ENCODE measurements at places on chromosomes 6 and 20.

- no peak for DNase-seq
These were observed 67.4 kb downstream of the TMEM170B start for GRCh38 chr6:11604836-11605506.

- peak; percentile 84 for DNase-seq
These were observed 582.4 kb downstream of the PHF3 start for GRCh38 chr6:64217721-64218620.

DNA sequence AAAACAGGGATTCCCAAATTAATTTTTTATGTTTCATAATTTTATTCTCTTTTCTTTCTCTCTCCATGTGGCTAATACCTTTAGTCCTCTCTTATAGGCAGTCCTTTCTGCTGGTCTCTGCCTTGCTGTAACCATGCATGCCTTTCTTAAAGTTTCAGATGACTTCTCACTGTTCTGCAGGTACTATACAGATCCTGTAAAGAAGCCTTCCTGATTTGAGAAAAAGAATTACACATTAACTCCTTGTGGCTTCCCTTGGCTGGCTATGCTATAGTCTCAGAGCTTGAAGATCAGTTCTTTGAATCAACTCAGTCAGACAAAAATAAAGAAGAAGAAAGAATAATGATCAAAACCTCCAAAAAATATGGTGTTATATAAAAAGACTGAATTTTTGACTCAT, 7.3 kb upstream of the GPR63 start:
- no peak for DNase-seq

DNA sequence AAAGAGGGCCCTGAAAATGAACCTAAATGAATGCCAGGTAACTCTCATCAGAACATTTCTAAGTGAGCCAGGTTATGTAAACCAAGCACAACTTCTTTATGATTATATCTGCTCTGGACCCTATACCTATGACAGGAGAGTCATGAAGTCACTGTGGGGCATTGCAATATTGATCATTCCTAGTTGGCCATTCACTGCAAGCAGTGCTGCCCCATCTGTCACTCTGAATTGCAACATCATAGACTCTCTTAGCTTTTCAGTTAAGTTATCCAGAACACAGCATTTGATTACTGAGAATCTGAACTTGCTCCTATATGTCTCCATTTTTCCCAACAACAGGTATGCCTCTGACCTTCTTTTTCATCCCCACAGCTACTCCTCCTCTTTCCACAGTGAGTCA, 3.3 kb downstream of the COL21A1 start:
- no peak for DNase-seq

DNA sequence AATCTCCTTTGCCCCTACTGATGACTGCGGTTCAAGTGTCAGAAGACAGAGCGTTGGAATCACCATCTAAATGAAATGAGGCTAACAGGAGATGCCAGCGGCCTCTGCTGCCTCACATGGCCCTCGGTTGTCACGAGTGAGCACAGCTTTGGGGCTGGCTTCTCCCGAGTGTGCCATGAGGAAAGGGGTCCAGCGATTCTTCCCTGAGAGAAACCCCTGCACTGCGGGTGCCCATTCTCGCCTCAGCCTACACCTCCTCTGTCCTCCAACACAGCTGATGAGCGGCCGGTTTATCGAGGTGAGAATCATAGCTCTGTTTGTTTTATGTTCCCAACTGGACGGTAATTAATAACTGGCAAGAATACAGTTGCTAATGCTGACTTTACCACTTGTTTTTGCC, 144.7 kb upstream of the RPS6KA2 start:
- no peak for DNase-seq

DNA sequence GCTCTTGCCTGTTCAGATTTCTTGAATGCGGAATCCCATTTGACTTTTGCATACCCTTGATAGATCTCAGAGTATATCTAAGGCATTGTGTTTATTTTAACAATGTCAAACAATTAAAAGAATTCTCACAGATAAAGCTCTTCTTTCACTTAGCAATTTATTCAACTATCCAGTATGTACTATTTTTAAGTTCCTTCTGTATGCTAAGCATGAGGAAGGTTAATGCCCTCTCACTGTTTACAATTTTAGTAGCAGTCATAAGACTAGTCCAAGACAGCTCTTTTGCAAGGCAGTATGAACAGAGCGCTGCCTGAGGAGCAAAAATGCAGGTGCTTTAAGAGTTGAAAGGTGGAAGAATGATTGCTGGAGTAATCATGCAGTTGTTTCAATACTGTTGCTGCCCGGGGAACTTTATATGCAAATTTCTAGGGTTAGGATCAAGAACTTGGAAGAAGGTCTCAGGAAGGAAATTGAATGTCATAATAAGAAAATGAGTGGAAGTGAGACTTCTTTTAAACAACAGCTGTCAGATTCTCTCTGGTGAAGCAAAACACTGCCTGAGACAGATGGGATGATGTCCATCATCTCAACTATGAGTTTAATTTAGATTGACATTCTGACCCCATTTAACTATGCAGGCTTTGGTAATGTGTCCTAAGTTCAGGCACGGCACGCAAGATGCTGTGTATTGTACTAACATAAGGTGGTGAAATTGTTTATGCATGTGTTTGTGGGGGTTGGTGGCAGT, 1303.5 kb upstream of the CITED2 start:
- no peak for DNase-seq

DNA sequence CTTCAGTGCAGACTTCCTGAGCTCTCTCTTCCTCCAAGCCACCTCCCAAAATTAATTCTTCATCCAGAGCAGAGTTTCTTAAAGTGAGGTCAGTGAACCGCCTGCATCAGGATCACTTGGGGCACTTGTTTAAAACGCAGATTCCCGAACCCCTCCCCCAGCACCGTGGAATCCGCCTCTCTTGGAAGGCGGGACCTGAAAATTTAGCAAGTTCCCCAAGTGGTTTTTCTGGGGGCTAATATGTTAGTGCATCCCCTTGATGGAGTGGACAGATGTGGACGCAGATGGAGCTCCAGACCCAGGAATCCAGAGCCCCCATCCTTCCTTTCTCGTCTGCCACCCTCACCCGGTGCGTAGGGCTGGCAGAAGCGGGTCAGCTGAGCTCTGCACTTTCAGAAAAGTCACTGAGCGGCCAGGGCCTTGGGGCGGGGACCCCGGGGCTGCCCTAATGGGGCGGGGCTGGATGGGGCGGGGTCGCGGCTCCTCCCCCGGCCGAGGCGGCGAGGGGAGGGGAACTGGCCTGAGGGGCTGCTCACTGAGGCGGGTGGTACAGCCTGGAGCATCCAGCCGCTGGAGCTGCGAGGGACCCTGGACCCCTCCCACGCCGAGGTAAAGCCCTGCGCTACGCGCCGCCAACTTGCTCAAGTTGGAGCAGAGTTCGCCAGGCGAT, at the start of the genes DEFB124 and REM1:
Gene DEFB124 (minus strand): TSS at position 370 of the 670 bp plus-strand sequence. CDS start 2,114 bp downstream, outside the sequence.
Gene REM1 (plus strand): TSS at position 531 of the 670 bp plus-strand sequence. CDS start 1,158 bp downstream, outside the sequence.
- DNase-seq, result no peak

GRCh38 chr20:40497899-40498691, 190.9 kb downstream of the MAFB start:
- peak; percentile 36 for DNase-seq

DNA sequence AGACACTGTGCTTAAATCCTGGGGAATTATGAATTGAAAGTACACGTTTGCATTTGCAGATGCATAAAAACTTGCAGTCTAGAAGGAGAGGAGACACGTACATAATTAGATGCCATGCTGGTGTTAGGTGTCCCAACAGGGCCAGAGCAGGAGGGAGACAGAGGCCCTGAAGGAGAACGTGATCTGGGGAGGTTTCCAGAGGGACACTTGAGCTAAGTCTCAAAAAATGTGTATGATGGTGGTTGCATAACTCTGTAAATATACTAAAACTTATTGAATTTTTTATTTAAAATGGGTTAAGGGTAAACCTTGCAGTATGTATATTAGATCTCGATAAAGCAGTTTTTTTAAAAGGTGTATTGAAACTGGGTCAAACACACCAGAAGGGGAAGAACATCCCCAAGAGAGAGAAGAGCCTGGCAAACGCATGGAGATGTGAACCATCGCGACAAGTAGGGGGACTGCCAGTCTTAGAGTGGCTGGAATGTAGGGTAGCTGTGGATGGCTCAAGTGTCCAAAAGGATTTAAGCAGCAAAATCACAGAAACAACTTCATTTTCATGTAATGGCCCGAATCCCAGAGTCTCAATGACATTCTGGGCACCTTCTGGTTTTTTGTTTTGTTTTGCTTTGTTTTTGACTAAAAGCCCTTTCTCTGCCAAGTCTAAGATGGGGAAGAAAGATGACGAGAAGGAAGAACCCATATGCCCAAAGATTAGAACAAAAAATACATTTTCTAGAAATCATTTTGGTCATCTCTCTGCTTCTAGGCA, 15.3 kb downstream of the TRAF3IP2 start:
- no peak for DNase-seq

DNA sequence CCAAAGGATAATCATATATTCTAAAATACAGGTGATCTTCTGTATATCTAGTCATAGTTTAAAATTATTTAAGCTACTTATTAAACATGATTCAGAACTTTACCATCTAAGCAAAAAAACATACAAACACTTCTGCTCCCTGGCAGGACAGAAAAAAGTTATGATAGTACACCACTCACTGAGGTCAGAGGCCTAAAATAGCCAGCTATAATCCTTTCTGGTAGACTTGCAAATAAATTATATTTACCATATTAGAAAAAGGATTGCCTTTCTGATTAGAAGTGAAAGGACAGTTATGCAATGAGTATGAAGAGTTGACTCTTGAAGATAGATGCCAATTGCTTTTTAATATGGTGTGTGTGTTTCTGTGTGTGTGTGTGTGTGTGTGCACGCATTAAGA, 207.4 kb downstream of the BMP2 start:
- no peak for DNase-seq

DNA sequence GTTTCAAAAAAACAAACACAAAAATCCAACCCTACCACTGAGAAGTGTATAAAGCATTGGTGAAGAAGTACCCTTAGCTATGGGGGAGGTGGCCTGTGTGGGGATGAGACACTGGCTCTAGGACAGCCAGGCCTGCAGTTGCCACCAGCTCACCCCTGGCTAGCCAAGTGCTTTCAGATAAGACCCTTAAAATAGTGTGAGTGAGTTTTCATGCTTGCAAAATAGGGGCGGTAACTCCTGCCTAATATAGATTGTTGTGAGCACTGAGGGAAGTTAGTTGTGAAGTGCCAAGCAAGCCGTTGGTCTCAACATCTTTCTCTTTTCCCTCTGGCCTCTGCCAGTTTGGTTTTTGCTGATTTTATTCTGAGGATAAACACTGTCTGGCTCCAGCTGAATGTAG, 11.3 kb downstream of the PPP1R3G start:
- DNase-seq, result no peak

DNA sequence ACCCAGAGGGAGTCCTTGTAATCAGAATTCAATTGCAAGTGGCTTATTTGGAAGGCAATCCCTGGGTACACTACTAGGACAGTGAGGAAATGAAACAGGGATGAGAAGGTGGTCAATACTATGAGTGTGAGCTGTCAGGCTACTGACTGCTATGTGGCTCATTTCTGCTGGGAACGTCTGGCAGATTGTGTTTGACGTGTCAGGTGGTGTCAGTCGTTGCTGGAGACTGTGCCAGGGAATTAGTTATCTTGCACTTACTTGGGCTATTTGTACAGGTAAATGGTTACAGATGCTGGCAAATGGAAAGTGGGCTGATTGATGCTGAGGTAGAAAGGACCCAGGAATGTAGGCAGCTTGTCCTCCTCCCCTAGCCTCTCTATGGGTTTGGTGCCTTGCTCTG, 17.4 kb downstream of the CST4 start:
- DNase-seq, result no peak

- DNase-seq, result no peak
These were observed 600 bp downstream of the XPO5 start for GRCh38 chr6:43575105-43575771.

DNA sequence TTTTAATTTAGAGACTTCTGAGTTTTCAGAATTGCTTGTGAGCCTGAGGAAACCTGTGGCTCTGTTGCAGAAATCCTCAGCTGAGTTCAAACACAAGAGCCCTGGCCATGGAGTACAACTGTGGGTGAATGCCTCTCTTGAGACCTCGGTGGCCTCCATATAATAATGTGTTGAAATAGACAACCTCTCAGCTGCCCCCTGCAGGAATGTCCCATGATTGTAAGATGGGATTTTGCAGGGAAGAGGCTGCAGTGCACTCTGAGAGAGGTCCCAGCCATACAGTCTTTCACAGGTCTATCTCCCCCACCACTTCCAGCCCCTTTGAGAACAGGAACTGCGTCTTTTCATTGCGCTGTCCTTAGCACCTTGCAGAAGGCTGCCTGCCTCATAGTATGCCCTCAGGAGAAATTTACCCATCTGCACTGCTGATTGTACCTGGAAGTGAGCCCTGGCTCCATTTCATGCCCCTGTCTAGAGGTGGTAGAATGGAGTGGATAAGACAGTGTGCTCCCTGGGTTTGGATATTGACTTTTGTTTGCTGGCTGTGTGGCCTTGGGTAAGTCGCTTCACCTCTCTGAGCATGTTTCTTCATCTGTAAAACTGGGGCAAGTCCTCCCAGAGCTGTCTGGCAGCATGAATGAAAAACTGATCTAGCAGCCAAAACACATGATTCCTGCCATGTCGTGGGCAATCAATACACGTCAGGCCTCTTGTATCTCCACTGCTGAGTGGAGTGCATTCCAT, 16.8 kb upstream of the CDH22 start:
- DNase-seq, result no peak

GRCh38 chr6:140923048-140923447, 1209.7 kb upstream of the GJE1 start:
- no peak for DNase-seq

DNA sequence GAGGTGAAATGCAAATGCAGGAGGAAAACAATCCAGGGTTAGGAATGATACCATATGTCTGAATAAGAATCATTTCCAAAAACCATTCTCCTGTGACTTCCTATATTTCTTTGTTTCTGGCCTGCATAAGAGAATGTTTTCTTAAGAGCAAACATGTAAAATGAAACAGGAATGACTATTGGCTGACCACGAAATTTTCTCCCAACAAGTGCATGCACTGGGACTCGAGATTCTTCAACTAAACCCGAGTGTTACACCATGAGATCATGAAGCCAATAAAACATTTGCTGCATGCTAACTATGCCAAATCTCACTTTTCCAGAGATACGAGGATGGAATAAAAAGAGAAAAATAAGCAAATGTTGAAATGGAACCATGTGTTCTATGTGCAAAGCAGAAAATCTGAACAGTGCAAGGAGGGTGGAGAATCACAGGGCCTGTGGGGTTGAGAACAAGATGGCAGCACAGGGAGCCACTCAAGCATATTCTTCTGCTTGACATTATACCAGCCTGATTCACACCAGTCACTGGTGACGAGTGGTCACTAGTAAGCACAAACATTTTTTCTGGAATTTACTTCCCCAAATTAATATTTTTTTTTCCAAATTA, 212.2 kb upstream of the FOXA2 start:
- peak; percentile 31 for DNase-seq
